Natural killer cell (primary cell): ENCODE measurements at places on chromosomes 2 and 18. TPM values are rescaled to one million over a fixed set of nuclear protein-coding genes. Genes with fewer than 3 reads are reported as not detected.

GRCh38 chr18:78228974-78229373 lies 750.6 kb upstream of the SALL3 start:
- no peak for DNase-seq
- no peaks in the 10 kb centered on the region for H3K27me3 ChIP-seq
- no peak overlapping the region for H3K4me3 ChIP-seq
- no peaks in the 10 kb centered on the region for H3K4me1 ChIP-seq
- H3K27ac ChIP-seq = no peak overlapping the region
- H3K36me3 ChIP-seq = no peaks in the 10 kb centered on the region

- H3K27ac ChIP-seq = no peak overlapping the region
- no peaks in the 10 kb centered on the region for H3K27me3 ChIP-seq
- no peak for DNase-seq
Measured at GRCh38 chr18:62928326-62928725, 213.0 kb downstream of the PHLPP1 start.

- H3K27me3 ChIP-seq = no peaks in the 10 kb centered on the region
- no peak for DNase-seq
- H3K4me3 ChIP-seq = no peak overlapping the region
- no peaks in the 10 kb centered on the region for H3K4me1 ChIP-seq
Measured at GRCh38 chr2:13227578-13227977, 510.8 kb downstream of the TRIB2 start.

- no peak overlapping the region for H3K4me3 ChIP-seq
- no peaks in the 10 kb centered on the region for H3K36me3 ChIP-seq
- no peaks in the 10 kb centered on the region for H3K27me3 ChIP-seq
- H3K4me1 ChIP-seq = no peaks in the 10 kb centered on the region
- no peak for DNase-seq
- H3K27ac ChIP-seq = no peak overlapping the region
Measured at GRCh38 chr2:151869291-151869690, 41.1 kb upstream of the ARL5A start.

DNA sequence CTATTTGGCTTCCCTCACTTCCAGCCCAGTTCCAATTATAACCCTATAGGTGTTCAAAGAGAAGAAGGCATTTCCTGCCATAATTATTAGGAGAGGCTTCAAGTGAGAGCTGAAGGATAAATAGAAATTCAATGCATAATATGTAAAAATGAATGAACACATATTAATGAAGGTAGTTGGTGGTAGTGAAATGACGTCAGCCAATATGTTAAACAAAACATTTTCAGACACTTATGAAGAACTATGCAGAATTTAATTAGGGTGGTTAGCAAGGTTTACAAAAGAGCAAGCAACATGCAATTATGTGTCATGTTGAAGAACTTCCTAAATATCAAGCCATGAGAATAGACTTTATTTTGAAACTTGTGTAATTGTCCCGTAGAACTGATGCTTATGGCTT lies 858.8 kb upstream of the DDX18 start:
- no peak overlapping the region for H3K4me3 ChIP-seq
- no peaks in the 10 kb centered on the region for H3K4me1 ChIP-seq
- no peaks in the 10 kb centered on the region for H3K36me3 ChIP-seq
- H3K27ac ChIP-seq = no peak overlapping the region
- H3K27me3 ChIP-seq = no peaks in the 10 kb centered on the region

DNA sequence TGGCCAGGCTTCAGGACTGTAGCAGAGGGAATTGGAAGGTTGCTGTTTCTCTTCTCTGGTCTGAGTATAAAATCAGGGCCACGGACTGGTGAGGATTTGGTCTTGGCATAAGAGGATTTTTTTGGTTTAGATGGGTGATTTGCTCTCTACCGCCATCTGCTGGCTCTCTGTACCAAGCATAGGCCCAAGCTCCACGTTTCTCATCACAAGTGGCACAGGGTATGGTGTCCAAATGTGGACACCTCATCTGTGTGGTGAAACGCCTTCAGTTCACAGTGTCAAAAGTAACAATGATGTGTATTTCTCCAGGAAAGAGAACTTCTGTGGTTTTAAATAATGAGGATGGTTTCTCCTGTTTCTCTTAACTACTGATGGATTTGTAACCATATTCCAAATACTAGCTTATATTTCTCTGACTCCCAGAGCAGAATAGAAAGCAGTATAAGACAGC lies 115.1 kb downstream of the EML6 start:
- H3K4me3 ChIP-seq = no peak overlapping the region
- peak; percentile 49 for DNase-seq
- H3K27ac ChIP-seq = no peak overlapping the region
- H3K27me3 ChIP-seq = no peaks in the 10 kb centered on the region
- no peaks in the 10 kb centered on the region for H3K36me3 ChIP-seq
- no peaks in the 10 kb centered on the region for H3K4me1 ChIP-seq

DNA sequence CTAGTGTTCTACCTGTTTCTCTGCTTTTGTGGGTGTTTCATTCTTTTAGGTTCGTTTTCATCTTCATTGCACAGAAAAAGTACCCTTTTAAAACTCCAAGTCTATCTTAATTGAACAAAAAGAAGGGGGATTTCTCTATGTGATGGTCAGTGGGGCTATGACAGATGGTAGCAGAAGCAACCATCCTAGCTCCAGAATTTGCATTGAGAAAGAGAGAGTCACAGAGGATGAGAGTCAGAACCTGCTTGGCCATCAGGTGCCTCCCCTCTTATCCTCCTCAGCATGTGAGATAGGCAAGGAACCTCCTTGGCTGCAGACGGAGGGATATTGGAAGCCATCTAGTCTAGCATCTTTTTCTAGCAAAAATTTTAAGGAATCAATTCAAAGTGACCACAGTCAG lies 398.0 kb upstream of the DCC start:
- H3K36me3 ChIP-seq = no peaks in the 10 kb centered on the region
- no peak for DNase-seq
- H3K27ac ChIP-seq = no peak overlapping the region
- no peaks in the 10 kb centered on the region for H3K27me3 ChIP-seq
- no peak overlapping the region for H3K4me3 ChIP-seq

- peak overlapping the region; percentile 47 for H3K4me3 ChIP-seq
- H3K27ac ChIP-seq = peak overlapping the region; percentile 38
- H3K36me3 ChIP-seq = no peaks in the 10 kb centered on the region
Measured at GRCh38 chr18:76496194-76496890, 1.3 kb upstream of the ZNF516 start.

GRCh38 chr2:9078405-9078804 lies 74.9 kb upstream of the MBOAT2 start:
- H3K36me3 ChIP-seq = no peaks in the 10 kb centered on the region
- H3K27me3 ChIP-seq = no peaks in the 10 kb centered on the region
- H3K4me3 ChIP-seq = no peak overlapping the region
- DNase-seq = no peak

- no peak overlapping the region for H3K4me3 ChIP-seq
- peaks cover 33% of the 10 kb centered on the region for H3K4me1 ChIP-seq
- no peaks in the 10 kb centered on the region for H3K36me3 ChIP-seq
- DNase-seq = no peak
- no peaks in the 10 kb centered on the region for H3K27me3 ChIP-seq
- peak overlapping the region; percentile 78 for H3K27ac ChIP-seq
Measured at GRCh38 chr2:60356346-60356745, 197.1 kb downstream of the BCL11A start.

- H3K27me3 ChIP-seq = no peaks in the 10 kb centered on the region
- no peaks in the 10 kb centered on the region for H3K36me3 ChIP-seq
- H3K4me1 ChIP-seq = no peaks in the 10 kb centered on the region
- H3K27ac ChIP-seq = no peak overlapping the region
- no peak overlapping the region for H3K4me3 ChIP-seq
- DNase-seq = no peak
Measured at GRCh38 chr18:22303927-22304326, 113.8 kb downstream of the CTAGE1 start.

- no peaks in the 10 kb centered on the region for H3K4me1 ChIP-seq
- DNase-seq = no peak
Measured at GRCh38 chr2:155070489-155070888, 372.0 kb downstream of the KCNJ3 start.

DNA sequence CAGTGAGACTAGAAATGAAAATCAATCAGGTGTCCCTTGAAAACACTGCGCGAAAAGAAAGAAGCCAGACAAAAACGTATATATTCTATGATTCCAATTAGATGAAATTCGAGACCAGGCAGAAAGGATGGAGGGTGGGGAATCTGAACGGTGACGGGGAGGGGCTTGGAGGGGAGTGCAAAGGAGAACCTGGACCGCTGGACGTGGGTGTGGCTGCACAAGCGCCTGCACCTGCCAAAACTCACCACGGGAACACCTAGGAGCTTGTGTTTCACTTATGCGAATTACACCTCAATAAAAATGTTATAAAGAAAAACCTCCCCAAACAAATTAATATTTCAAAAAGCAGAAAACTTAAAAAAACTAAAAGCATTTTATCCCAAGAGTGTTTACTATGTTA lies 21.9 kb downstream of the THAP4 start:
- H3K4me3 ChIP-seq = no peak overlapping the region
- H3K4me1 ChIP-seq = peaks cover 19% of the 10 kb centered on the region
- no peaks in the 10 kb centered on the region for H3K36me3 ChIP-seq
- no peak overlapping the region for H3K27ac ChIP-seq
- DNase-seq = no peak
- no peaks in the 10 kb centered on the region for H3K27me3 ChIP-seq

- no peak overlapping the region for H3K27ac ChIP-seq
Measured at GRCh38 chr2:235595422-235596010, 101.7 kb downstream of the AGAP1 start.

- H3K4me1 ChIP-seq = no peaks in the 10 kb centered on the region
- H3K27ac ChIP-seq = no peak overlapping the region
- no peaks in the 10 kb centered on the region for H3K36me3 ChIP-seq
- H3K27me3 ChIP-seq = no peaks in the 10 kb centered on the region
- no peak overlapping the region for H3K4me3 ChIP-seq
Measured at GRCh38 chr2:104468846-104469245, 385.1 kb upstream of the POU3F3 start.

GRCh38 chr2:55419233-55419678 lies 400 bp downstream of the CCDC88A start:
- H3K36me3 ChIP-seq = no peaks in the 10 kb centered on the region
- H3K4me3 ChIP-seq = peak overlapping the region; percentile 78
- H3K27me3 ChIP-seq = no peaks in the 10 kb centered on the region
- H3K4me1 ChIP-seq = peaks cover 3% of the 10 kb centered on the region
- no peak for DNase-seq
- peak overlapping the region; percentile 70 for H3K27ac ChIP-seq

- H3K4me1 ChIP-seq = no peaks in the 10 kb centered on the region
- no peaks in the 10 kb centered on the region for H3K27me3 ChIP-seq
- no peak for DNase-seq
- no peak overlapping the region for H3K4me3 ChIP-seq
- no peak overlapping the region for H3K27ac ChIP-seq
Measured at GRCh38 chr2:44372246-44372645, 10.5 kb downstream of the CAMKMT start.

Gene ROCK2
- total RNA-seq = 28.2 TPM

Gene FSIP2
- total RNA-seq = 0.95 TPM

Gene NGEF
- not detected for total RNA-seq

Gene GPR45
- total RNA-seq = not detected
